Sciatic nerve (tissue), 2 donors: ENCODE measurements at places on chromosomes 5 and 9. TPM values are rescaled to one million over a fixed set of nuclear protein-coding genes. Genes with fewer than 3 reads are reported as not detected.

Gene CA9
- total RNA-seq = not detected

DNA sequence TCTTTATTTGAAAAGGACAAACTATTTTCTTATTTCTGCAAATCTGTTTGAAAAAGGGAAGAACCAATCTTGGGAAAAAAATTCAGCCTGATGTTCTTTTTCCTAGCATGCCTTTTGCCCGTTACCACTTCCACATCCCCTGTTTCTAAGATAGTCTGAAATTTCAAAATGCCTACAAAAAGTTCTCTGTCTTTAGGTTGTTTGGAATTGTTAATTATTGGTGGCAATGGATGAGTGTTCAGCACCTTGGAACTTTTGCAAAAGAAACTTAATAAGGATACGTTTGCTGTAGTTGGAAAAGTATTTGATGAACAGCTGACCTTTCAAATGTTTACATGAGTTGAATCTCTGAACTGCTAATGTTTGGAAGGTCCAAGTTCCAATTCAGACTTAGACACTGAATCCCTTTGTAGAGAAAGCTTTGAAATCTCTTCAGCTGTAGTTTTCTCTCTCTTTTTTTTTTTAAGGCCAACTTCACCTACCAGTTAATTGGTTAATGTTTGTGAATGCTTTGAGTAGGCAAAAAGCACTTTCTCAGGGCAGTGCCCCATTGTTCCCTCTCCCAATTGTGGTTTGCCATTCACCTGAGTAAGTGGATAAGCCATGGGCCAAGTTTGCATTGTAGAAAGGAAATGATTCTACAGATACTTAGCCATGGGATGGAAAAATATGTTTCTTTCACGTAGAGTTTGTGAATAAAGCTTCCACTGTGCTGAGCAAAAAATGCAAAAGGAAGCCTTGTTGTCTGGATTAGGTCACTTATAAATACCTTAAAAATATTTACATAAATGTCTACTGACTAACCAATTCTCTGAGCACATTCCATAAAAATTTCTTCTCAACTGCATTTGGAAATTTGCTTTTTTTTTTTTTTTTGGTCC lies 156.4 kb upstream of the ELL2 start:
- no peak for DNase-seq

GRCh38 chr5:91373600-91373999 lies 9.5 kb downstream of the ARRDC3 start:
- DNase-seq = no peak

GRCh38 chr5:39453606-39454005 lies 28.8 kb upstream of the DAB2 start:
- no peak for DNase-seq

DNA sequence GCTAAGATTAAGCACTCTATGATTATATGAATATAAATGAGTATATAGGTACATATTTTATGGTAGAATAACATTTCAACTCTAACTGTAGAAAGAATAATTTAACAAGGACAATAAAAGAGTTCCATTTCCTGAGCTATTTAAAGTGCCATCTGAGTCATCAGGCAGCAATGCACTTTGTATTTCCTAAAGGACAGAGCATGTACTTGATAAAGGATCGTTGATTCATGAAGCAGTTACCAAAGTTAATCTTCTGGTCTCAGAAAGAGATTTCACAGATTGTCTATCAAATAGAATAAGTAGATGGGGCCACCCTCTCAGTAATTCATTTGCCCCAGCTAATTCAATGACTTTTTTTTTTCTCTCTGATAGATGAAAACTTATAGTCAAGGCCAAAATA lies 747.8 kb downstream of the CDH18 start:
- DNase-seq = no peak
